Fibroblast of lung (primary cell): ENCODE measurements at places on chromosomes 3 and 15. TPM values are rescaled to one million over a fixed set of nuclear protein-coding genes. Genes with fewer than 3 reads are reported as not detected.

DNA sequence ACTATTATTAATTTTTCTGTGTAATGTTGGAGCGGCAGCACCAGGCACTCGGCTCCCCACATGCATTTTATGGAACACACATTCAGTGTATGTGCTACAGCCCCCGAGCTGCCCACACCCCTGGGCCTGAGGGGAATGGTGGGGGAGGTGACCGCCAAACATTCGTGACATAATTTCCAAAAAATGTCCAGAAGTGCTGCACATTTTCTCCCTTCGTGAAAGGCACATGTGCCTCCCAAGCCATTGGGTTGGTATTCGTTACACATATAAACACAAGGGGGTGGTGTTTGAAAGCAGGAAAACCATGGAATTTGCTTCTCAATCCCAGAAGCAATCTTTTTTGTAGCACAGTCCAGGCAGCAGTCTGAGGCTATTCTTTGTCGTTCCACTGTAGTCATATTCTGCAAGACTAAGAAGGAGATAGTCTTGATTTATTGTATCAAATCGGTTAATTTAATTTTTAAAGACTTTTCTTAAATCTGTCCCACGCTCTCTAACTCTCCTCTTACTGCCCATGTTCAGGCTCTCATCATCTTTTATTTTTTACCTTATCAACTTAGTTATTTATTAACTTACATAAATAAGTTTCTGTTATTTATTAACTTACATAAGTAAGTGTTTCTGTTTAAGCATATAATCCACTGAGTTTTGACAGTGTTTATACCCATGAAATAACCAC lies 39.2 kb upstream of the POLR2M start:
- no peak overlapping the region for H3K4me3 ChIP-seq
- H3K4me1 ChIP-seq: no peaks in the 10 kb centered on the region
- H3K36me3 ChIP-seq: no peaks in the 10 kb centered on the region
- H3K27me3 ChIP-seq: no peaks in the 10 kb centered on the region
- DNase-seq: peak; percentile 79

Gene PDCD10
- 45.2 and 46.6 TPM in 2 replicates for total RNA-seq

Gene MGA
- total RNA-seq: 31.6 and 33.7 TPM in 2 replicates

GRCh38 chr3:76908156-76908555 lies 131.7 kb upstream of the ROBO2 start:
- H3K4me3 ChIP-seq: no peak overlapping the region
- no peak overlapping the region for H3K27ac ChIP-seq
- no peaks in the 10 kb centered on the region for H3K36me3 ChIP-seq
- DNase-seq: no peak

DNA sequence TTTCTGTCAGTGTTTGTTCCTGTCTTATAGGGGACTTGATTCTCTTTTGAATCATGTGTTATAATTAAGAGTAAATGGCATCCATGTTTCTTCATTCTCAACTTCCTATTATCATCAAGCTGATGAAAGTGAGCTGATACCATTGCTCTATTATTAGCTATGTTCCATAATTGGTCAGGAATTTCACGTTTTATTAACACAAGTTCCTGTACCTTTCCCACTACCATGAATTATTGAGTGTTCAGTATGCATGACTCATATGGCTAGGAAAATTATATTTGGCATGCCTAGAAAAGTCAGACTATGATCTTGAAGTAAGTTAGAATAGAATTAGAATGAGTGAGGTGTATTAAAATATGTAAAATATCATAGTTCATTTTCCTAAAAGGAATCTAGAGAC lies 278.9 kb upstream of the LRRC3B start:
- no peak for DNase-seq
- H3K36me3 ChIP-seq: no peaks in the 10 kb centered on the region
- no peaks in the 10 kb centered on the region for H3K4me1 ChIP-seq
- no peak overlapping the region for H3K4me3 ChIP-seq
- H3K27me3 ChIP-seq: no peaks in the 10 kb centered on the region
- no peak overlapping the region for H3K27ac ChIP-seq

Gene SLC38A3
- not detected in 2 replicates for total RNA-seq

Gene PAK6
- under 0.01 TPM in 1 of 2 replicates, not detected in the other for total RNA-seq

DNA sequence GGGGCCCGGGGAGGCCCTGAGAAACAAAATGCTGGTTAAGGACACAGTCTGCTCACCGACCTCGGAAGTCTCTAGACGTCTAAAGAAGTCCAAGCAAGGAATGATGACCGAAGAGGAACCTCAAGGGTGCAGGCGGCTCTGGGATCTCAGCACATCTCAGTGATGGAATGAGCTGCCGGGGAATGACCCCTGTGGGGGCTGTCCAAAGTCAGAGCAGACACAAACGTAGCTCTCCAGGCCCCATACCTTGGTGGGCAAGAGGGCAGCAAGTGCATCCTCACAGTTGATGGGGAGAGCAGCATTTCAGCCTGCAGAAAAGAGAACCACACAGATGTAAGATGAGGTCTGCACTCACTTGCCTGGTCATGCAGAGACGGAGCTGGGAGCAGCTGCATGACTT lies 129.1 kb downstream of the IGF1R start:
- H3K4me3 ChIP-seq: no peak overlapping the region
- DNase-seq: no peak
- H3K27ac ChIP-seq: no peak overlapping the region
- no peaks in the 10 kb centered on the region for H3K27me3 ChIP-seq

Gene CADPS
- 33.1 and 63.1 TPM in 2 replicates for total RNA-seq

Gene ADGRG7
- total RNA-seq: not detected in 2 replicates

- DNase-seq: no peak
- peaks cover 2% of the 10 kb centered on the region for H3K27me3 ChIP-seq
- H3K36me3 ChIP-seq: no peaks in the 10 kb centered on the region
- H3K27ac ChIP-seq: no peak overlapping the region
Measured at GRCh38 chr15:70179309-70179892, 81.7 kb upstream of the TLE3 start.

Gene COL8A1
- total RNA-seq: 24.7 and 85.4 TPM in 2 replicates

Gene HIGD2B
- 0.26 TPM in 1 of 2 replicates, not detected in the other for total RNA-seq

DNA sequence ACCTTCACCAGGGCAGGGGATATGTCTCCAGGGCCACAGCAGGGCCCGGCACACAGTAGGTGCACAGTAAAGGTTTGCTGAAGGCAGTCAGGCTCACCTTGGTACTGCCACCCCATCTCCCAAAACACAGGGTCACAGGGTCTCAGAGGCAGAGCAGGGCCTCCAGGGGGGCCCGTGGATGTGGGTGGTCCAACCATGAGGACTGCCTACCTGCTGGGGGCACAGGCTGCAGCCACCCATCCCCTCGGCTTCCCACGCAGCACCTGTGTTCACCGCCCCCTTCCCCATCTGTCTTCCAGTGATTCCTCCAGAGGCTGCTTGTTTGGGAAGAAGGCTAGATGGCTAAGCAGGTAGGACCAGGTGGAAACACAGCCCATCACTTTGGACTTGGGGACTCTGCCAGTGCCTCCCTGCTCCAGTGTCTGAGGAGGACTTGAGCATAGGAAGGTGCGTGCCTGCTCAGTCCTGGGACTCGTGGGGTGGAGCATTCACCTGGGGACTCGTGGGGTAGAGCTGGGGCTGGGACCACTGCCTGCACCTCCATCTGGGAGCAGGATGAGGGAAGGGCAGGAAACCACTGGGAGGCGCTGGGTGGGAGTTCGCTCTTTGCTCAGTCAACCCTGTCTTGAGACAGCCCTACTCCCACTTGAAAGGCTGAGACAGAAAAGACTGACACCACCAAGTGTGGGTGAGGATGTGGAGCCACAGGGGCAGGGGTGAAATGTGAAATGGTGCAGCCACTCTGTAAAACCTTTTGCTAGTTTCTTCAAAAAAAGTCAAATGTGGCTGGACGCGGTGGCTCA lies 18.8 kb upstream of the PLXND1 start:
- no peak overlapping the region for H3K4me3 ChIP-seq
- no peak for DNase-seq
- H3K36me3 ChIP-seq: no peaks in the 10 kb centered on the region
- H3K4me1 ChIP-seq: peaks cover 28% of the 10 kb centered on the region
- H3K27me3 ChIP-seq: no peaks in the 10 kb centered on the region

- no peak overlapping the region for H3K4me3 ChIP-seq
- no peak for DNase-seq
- no peak overlapping the region for H3K27ac ChIP-seq
- H3K4me1 ChIP-seq: no peaks in the 10 kb centered on the region
- H3K36me3 ChIP-seq: no peaks in the 10 kb centered on the region
- H3K27me3 ChIP-seq: no peaks in the 10 kb centered on the region
Measured at GRCh38 chr3:55626279-55626665, 139.2 kb upstream of the WNT5A start.

- no peak overlapping the region for H3K4me3 ChIP-seq
- no peaks in the 10 kb centered on the region for H3K27me3 ChIP-seq
- H3K4me1 ChIP-seq: no peaks in the 10 kb centered on the region
- no peak for DNase-seq
- no peaks in the 10 kb centered on the region for H3K36me3 ChIP-seq
Measured at GRCh38 chr3:96039632-96040031, 774.8 kb upstream of the EPHA6 start.

Gene ASB14
- not detected in 2 replicates for total RNA-seq

Gene CCDC39
- total RNA-seq: under 0.01 TPM in 2 replicates

DNA sequence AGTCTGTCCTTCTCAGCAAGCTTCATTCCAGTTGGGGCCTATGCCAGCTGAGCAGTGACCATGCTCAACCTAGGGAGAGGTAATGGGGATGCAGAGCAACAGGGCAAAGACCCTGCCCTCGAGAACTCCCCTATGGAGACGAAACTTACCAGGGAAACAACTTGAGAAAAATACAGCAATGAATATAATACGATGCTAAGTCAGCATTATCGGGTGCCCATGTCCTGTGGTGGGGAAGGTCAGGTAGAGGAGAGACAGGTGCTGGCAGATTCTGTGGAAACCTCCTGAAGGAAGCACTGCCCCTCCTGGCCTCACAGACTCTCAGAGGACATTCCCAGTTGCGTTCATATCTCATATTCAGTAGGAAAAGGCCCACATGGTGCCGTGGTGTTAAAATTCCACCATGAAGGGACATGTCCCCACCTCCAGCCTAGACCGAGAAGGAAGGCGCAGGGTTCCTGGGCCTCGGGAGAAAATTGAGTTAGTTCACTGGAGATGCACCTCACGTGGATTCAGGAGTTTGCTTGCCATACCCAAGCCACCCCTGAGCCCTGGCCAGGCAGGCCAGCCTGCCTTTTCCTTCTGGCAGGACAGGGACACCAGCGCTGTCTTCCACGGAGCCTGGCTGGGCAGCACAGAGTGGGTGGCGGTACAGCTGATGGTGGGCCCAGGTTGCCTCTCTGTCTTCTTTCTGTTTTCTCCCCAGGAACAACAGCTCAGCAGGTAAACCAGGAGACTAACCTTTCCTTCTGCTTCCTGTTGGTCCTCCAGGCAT lies 62.4 kb downstream of the BOC start:
- no peak for DNase-seq
- no peak overlapping the region for H3K27ac ChIP-seq
- H3K4me1 ChIP-seq: peaks cover 6% of the 10 kb centered on the region
- no peaks in the 10 kb centered on the region for H3K36me3 ChIP-seq
- no peak overlapping the region for H3K4me3 ChIP-seq

DNA sequence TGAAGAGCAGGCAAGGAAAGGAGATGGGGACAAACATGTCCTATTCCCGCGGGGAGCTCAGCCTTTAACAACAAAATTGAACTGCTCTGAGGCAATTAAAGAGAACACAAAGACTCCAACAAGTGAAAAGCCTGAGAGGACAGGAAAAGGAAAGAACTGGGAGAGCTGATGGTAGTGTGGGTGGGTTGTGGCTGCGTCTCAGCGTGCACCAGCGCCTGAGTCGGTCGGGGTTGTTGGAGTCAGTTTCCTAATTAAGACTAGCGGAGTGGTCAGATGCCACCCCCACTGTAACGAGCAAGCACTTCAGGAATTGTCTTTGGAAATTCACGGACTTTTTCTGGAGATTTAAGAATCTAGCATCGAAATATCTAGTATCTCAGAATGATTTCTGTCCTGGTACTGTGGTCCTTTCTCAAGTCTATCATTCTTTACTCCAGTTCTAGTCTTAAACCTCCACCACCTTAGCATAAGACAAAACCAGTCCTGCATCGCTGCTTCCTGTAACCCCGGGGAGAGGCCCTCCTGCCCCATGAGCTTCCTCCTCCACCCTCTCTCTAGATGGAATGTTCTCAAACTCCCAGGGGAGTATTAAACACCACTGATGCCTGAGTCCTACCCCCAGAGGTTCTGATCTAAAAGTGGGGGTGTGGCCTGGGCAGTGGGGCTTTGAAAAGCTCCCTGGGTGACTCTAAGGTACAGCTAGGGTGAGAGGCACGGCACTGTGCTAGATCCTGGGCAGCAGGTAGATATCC lies 104.0 kb downstream of the CYP19A1 start:
- no peaks in the 10 kb centered on the region for H3K4me1 ChIP-seq
- H3K27ac ChIP-seq: no peak overlapping the region
- no peaks in the 10 kb centered on the region for H3K36me3 ChIP-seq
- H3K4me3 ChIP-seq: no peak overlapping the region

DNA sequence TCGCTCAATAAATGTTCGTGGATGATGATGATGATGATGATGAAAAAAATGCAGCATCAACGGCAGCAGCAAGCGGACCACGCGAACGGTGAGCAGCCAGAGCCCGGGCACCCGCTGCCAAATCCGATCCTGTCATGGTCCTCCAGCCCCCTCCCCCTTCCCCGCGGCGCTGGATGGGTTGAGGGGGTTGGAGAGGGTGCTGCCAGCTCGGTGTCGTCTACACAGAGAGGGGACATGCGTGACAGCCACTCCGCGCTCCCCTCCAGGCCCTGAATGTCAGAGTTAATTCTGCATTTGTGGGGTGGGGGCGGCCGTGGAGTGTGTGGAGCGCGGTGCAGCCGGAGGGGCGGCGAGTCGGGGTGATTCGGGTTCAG lies 722 bp downstream of the CACNA1D start:
- H3K36me3 ChIP-seq: no peaks in the 10 kb centered on the region
- peaks cover 33% of the 10 kb centered on the region for H3K27me3 ChIP-seq
- DNase-seq: no peak
- H3K4me1 ChIP-seq: no peaks in the 10 kb centered on the region
- peak overlapping the region; percentile 38 for H3K4me3 ChIP-seq
- no peak overlapping the region for H3K27ac ChIP-seq
